Hepatocyte (in vitro differentiated cells): ENCODE measurements at places on chromosomes 4 and X. TPM values are rescaled to one million over a fixed set of nuclear protein-coding genes. Genes with fewer than 3 reads are reported as not detected.

The F9 gene
- total RNA-seq = 8.0 and 13.0 TPM in 2 replicates

The TACC3 gene
- total RNA-seq = 9.3 and 10.5 TPM in 2 replicates

DNA sequence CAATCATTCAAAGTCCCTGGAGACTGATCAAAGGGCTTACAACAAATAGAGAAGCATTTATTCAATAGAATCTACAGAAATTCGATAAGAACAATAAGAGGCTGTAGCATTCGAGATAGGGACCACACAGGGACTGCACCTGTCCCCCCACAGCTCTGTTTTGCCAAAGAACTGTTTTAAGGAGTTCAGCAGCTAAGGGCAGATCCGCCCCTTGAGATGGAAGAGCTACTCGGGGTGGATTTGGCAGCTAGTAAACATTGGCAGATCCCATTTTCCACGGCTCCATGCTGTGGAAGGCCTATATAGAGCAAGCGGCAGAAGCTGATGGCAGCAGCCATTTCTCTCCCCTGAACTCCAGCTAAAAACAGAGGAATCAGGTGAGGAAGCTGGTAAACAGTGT, 75.7 kb downstream of the GPR82 start:
- DNase-seq = no peak

The STOX2 gene
- total RNA-seq = 7.5 and 7.9 TPM in 2 replicates

- DNase-seq = no peak
Measured at GRCh38 chr4:4595252-4595651, 53.4 kb upstream of the STX18 start.
